ENCODE measurements at places on chromosomes 12 and 14. TPM values are rescaled to one million over a fixed set of nuclear protein-coding genes. Genes with fewer than 3 reads are reported as not detected.

CLEC2A gene
- total RNA-seq, result not detected

TMEM52B gene
- total RNA-seq, result not detected

MGST1 gene
- total RNA-seq, result 30.0 TPM

SERPINA3 gene
- total RNA-seq, result 0.17 TPM

DCAF11 gene
- total RNA-seq, result 49.1 TPM

ENDOU gene
- total RNA-seq, result 0.58 TPM

SERPINA12 gene
- not detected for total RNA-seq

KRT77 gene
- not detected for total RNA-seq

LRRC74A gene
- total RNA-seq, result not detected

ZNF384 gene
- 88.8 TPM for total RNA-seq
